ENCODE measurements at places on chromosomes 6 and 20. TPM values are rescaled to one million over a fixed set of nuclear protein-coding genes. Genes with fewer than 3 reads are reported as not detected.

The BTBD3 gene
- 14.8 TPM for total RNA-seq

The NINL gene
- 3.5 TPM for total RNA-seq

The RNF144B gene
- 0.19 TPM for total RNA-seq

The ADTRP gene
- total RNA-seq, result 4.7 TPM

The SAMD3 gene
- 2.5 TPM for total RNA-seq

The RSPO3 gene
- total RNA-seq, result not detected

The KCNQ5 gene
- total RNA-seq, result 13.7 TPM

The USP49 gene
- total RNA-seq, result 6.3 TPM

The TAAR8 gene
- total RNA-seq, result not detected

The BACH2 gene
- total RNA-seq, result 69.2 TPM

The PLA2G7 gene
- total RNA-seq, result not detected
